ENCODE measurements at places on chromosomes 16 and 17.

DNA sequence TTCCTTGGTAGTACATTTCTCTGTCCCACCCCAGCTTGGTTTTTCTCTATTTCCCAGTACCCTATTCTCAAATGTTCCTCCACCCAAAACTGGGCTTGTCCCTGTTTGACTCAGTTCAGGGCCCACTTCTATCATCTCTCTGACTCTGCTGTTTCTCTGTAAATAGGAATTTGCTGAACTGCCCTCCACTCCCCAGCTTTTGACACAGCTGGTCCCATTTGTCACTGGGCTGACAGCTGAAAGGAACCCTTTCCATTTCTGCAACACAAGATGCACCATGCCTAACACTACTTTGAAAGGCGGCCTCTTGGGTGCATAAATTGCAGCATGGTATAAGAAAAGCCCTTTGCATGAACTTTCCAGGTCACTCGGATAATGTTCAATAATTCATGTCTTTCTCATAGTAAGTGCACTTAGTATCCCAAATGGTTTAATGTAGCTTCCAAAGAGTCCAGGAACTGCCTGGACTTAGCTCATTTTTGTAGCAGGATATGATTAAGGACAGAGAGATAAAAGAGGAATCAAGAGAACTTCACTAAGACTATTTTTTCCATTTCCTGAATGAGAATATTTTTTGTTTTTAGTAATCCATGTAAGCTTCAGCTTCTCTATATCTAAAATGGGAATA is 256.7 kb downstream of the CDH11 start:
- DNase-seq, result no peak

GRCh38 chr16:59259074-59259949 is 525.2 kb upstream of the GOT2 start:
- DNase-seq, result no peak

DNA sequence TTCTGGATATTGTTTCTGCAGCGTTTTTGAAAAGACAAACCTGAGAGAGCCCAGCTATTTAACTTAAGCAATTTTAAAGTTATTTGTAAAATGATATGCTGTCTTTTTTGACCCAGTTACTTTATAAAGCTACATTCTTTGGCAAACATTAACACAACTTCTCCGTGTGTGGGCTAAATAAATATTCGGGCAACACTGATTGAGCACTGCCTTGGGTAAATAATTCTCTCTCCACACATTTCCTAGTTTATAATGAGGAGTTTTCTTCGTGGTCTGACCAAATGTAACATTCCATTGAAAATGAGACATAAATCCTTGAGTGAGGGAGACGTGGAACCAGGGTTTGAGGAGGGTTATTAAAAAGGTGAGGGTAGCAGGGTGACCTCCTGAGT is 142.8 kb downstream of the WWOX start:
- DNase-seq, result no peak

DNA sequence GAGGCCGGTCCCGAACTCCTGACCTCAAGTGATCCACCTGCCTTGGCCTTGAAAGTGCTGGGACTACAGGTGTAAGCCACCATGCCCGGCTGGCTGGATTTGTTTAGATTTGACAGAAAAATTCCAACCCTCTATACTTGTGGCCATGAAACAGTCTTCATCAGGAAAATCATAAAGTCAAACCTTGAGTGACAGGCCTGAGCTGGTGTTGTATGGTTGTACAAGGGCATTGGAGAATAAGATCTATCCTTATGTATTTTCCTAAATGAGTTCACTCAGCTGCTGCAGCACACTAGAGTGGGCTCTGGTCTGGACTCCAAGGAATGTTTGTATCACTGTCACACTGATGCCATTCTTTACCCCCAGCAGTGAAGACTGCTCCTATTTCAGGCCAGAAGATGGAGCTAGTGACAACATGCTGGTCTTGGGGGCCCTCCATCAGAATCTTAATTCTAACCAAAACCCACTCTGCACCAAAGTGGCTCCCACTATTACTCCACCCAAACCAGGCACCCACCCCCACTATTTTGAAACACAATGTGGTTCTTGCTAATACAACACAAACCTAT is 27.4 kb downstream of the SNX11 start:
- DNase-seq, result no peak

- no peak for DNase-seq
Observed at GRCh38 chr17:6070430-6070912, 292 bp downstream of the WSCD1 start.

GRCh38 chr17:9313346-9313745 is 262.3 kb downstream of the STX8 start:
- no peak for DNase-seq

DNA sequence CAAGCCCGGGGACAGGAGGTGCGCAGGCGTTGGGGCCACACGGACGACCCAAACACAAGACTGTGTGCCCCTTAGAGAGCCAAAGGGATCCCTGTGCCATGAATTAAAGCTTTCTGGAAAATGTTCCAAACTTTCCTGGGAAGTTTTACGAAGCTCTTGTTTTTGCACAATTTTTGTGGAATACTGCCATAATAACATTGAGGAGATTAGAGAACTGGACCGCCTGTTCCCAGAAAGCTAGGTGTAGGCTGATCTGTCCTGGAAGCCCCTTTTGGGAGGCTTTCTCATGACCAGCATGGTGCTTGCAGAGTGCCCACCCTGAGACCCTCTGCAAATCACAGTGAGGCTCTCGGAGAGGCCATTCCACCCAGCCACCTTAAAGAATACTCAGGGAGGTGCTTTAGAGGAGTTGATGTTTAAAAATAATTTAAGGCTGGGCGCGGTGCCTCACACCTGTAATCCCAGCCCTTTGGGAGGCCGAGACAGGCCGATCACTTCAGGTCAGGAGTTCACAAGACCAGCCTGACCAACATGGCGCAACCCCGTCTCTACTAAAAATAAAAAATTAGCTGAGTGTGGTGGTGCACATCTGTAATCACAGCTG is 1.1 kb downstream of the KDM8 start:
- no peak for DNase-seq

- DNase-seq, result no peak
Observed at GRCh38 chr17:16358394-16358793, 5.1 kb upstream of the CENPV start.

DNA sequence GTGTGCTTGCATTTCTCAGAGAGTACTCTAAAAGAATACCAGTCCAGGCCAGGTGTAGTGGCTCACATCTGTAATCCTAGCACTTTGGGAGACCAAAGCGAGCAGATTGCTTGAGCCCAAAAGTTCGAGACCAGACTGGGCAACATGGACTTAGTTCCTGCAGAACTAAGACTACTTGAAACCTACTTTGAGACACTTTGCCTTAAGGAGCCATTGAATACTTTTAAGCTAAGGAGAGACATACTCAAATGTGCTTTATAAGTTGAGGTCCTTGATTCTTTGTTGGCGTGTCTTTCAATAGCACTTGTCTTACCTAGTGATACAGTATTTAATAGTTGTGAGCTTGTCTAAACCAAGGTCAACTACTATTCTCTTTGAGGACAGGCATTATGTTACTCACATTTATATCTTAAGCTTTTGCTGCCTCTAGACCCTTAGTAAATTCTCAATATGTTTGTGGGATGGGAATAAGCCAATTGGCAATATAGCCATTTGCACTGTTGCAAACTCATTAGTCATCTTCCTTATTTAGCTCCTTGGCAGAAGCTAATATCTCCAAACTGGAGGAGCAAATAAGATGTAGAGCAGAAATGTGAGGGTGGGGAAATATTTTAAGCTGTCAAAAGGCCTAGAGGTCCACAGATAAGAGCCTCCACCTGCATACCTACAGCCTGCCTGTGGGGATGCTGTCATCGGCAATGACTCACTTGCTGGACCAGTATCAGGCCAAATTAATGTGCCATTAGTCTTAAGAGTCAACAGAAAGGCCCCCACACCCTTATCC is 16.3 kb downstream of the SCPEP1 start:
- no peak for DNase-seq

GRCh38 chr16:12199524-12199923 is 223.0 kb downstream of the SNX29 start:
- DNase-seq, result no peak

DNA sequence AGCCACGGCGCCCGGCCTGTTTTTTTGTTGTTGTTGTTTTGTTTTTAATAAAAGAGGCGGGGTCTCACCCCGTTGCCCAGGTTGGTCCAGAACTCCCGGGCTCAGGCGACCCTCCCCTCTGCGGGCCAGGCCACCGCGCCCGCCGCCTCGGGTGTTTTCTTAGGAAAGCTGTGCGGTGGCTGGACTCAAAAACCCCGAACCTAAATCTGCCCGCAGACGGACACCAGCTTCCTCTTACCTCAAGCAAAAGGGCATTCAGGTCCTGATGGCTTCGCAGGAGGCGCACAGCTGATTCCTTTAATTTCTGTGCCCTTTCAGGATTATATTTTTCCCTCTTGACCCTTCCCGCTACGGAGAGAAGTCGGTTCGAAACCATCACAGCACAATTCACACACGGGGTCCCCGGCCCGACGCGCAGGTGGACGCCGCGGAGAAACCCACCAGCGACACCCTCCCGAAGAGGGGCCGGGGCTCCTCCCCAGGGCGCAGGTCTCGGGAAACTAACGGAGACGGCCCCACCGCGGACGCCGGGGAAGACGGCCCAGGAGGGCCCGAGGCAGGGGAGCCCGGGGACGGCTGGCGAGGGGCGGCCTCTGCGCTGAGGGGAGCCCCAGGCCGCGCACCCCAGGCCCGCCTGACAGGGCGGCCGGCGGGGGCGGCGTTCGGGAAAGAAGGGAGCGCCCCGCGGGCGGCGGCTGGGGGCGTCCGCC is 653 bp downstream of the FANCA start:
- DNase-seq, result no peak

DNA sequence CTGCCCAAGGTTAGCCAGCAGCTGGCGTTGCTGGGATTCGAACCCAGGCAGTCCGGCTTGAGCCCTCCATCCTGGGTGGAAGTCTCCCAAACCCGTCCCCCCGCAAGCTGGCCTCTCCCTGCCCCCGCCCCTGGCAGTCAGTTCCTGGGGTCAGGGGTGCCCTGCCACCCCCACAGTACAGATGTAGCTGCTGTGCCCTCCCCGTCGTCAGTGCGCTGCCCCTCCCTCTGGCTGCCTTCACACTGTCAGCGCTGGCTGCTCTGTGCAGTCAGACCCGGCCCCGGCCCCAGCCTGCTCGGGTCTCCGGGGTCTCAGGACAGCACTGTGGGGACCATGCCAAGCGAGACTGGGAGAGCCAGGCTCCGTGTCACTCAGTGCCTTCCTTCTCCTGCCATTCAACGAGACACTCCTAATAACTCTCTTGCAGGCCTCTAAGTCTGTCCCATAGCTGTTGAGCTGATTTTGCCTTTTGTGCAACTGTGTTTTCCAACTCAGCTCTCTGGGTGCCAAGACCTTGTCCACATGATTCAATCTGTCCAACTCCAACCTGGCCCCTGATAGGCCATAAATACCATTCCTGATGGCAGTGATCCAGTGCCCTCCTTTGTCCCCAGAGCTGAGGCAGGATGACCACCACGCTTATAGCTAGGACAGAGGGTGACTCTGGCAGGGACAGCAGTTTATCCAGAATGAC is 55.5 kb upstream of the IL34 start:
- DNase-seq, result no peak

DNA sequence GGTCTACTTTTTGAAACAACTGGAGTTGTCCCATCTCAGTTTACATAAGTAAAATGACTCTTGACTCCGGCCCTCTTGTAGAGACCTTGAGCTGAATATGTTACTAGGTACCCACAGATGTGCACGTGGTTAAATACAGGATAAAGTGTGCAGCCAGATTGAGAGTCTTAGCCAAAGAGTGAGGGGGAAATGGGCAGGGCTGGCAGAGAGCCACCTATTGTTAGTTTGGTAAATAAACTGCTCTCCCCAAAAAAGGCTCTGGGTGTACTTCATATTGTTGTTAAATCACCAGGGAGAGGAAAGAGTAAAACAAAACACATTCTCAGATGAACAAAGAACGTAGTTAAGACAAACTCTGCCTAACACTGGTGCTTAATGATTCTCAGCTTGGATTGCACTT is 20.3 kb downstream of the G6PC1 start:
- no peak for DNase-seq

DNA sequence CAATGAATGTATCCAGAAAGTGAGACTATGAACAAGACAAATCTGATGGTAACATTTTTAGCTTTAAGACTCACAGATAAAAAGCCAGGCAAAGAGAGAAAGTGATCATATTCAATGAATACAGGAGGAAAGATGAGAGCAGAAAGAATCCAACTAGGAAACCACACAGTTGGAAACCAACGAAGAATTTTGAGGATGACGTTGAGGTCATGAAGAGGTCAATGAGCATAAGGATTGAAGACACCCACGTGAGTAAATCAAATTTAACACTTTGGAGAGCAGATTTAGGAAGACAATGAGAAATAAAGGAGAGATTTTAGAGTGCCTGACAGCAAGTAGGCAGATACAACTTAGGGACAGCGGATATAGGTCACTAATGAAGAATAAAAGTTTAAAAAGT is 948.1 kb downstream of the KCNJ2 start:
- no peak for DNase-seq

- no peak for DNase-seq
Observed at GRCh38 chr16:24668481-24669061, 60.9 kb upstream of the TNRC6A start.

DNA sequence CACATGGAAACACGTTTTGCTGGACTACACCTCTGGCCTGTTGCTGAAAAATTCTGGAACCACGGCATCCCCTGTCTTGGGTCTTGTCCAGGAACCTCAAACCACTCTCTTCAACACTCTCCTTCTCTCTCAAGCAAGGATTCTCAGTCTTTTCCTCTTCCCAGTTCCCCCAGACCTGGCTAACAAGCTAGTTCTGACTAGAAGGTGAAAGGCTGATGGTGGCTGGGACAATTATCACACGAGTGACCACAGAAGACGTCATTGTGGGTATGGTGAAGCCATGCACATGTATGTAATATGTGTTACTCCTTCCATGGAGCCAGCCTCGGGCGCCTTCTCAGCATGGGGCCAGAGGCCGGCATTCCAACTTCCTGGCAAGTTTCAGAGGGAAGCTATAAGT is 123.0 kb downstream of the CDYL2 start:
- DNase-seq, result no peak

- no peak for DNase-seq
Observed at GRCh38 chr17:2089021-2089422, 34.1 kb downstream of the HIC1 start.

DNA sequence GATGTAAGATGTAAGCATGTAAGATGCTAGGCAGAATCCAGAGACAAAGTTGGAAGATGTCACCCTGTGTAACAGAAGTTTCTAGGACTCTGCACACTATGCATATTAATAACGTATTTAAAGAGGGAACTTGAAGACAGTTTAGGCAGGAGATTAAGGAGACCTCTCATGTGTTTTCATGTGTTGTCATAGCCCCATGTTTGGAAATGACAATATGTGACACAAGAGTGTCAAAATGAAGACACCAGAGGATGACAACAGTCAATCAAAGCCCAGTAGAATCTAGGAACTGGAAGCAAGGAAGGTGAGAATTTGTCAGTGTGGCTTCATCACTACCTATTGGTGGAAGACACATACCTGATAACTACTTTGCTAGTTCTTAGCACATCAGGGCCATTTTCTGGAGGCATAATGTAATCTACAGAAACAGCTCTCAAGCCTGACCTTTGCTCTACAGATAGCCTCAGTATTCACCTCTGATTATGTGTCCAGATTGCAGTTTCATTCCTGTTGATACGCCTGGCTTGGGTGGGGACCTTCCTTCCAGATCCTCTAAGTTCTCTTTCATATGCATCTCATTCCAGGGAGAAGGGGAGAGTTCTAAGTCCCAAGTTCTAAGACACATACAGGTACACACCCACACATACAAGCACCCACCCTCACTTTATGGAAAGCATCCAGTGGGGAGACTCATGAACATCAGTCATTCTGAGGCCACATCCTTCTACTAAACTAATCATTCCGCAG is 26.3 kb downstream of the PMP22 start:
- DNase-seq, result no peak
